ENCODE measurements at places on chromosomes 13 and 19.

- no peak for DNase-seq
Observed at GRCh38 chr13:75585153-75585552, 35.6 kb downstream of the UCHL3 start.

DNA sequence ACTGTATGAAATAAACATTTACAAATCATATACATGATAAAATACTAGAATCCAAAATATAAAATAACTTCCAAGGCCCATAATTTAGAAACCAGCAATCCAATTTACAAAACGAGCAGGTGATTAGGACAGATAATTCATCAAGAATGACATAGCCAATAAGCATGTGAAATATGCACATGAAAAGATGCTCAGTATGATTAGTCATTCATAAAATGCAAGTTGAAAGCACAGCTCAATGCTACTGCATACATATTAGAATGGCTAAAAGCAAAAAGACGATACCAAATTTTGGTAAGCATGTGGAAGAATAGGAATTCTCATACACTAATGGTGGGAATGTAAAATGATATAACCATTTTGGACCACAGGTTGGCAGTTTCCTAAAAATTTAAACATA is 837.2 kb upstream of the MIR17HG start:
- DNase-seq: no peak

DNA sequence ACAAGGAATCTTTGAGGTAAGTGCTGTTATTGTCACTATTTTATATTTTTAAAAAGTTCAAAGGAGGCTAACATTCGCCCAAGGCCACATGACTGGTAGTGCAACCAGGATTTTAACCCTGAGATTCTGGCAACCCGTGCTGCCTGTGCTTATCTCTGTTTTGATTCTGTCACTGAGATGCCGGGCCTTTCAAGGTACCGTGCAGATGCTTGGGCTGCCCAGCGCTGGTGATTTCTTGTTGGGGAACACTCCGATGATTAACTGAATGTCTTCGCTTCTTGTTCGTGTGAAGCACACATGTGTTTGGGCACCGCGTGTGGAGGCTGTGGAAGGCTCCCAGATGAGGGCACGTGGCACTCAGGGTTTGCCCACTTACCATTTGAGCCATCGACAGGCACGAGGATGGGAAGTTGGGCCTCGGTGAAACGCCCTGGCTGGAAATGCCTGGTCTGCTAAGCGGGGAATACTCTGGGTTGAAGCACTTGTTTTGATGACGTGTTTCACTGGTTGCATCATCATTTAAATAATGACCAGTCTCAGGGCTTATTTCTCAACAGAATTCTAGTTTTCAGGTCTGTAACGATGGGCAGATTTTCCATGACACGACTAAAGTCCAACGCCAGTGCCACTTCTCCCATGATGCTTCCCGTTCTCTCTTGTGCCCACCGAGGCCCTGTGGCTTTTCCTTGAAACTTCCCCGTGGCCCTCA is 392.7 kb downstream of the FGF9 start:
- DNase-seq: no peak

- DNase-seq: no peak
Observed at GRCh38 chr19:41415154-41415571, 12.0 kb downstream of the B3GNT8 start.

GRCh38 chr19:5822181-5822844 is 17.2 kb downstream of the FUT6 start:
- no peak for DNase-seq

- DNase-seq: no peak
Observed at GRCh38 chr19:45175515-45176345, 2.3 kb downstream of the TRAPPC6A start.

- no peak for DNase-seq
Observed at GRCh38 chr19:5580161-5580571, 12.4 kb upstream of the TINCR start.
